LoVo (cell line): ENCODE measurements at places on chromosomes 13 and 19.

DNA sequence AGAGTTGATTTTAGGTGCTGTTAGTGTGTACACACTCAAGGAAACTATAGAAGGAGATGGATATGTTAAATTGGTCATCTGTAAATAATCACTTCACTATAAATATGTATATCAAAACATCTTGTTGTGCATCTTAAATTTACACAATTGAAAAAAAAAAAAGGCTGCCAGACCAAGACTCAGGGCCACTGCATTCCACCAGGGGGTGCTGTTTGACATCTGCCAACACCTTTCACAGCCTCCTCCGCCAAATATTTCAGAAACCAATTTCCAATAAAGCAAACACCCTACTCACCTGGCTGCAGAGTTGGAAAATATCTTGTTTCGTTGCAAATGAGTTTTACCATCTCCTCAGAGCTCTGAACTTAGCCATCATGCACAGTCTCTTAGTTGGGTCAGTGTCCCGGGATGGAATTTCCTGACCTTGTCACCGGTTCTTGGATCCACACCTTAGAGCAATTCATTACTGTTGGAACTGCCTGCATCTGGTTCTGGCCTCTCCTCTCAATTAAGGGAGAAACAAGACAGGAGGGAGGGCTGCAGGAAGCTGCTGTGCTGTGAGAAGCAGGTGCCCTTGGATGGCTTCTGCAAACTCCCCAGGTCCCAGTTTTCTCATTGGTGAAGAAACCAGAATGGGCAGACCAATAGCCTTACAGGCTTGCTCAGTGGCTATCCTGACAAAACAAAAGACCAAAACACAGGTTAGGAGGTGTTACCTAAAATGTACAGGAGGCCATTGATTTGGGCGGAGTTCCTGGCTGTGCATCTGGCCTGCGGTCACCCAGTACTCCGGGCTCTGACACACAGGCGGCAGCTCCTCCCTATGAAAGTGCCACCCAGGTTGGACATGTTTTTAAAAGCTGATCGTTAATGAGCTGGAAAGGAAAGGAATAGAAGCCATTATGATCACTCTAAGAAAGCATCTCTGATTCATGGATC lies 746.6 kb downstream of the UQCRFS1 start:
- peak; percentile 34 for DNase-seq

DNA sequence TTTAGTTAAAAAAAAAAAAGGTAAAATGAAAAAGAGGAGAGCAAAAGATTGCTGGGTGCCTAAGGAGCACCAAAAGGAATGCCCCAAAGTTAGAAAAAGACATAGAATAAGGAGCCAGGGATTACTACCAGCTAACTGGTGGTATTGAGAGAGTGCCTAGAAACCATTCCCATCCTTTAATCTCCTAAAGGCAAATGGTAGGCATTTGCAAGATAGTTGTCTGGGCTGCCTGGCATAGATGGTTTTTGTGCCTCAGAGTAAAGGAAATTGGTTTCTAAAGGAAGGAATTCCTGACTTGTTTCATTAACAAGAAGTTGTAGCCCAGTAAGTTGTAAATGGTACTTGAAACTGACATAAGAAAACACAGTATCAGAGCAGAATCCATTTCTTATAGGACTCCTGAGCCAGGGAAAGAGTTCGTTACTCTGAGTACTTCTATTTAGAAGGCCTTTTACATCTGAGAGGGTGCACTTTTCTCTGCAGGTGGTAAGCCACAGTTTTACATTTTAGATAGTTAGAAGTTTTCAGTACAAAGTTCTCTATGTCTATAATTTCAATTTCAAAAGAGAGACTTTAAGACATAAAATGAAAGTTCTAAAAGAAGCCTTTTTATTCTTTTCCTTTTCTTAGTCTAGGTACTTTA lies 92.6 kb downstream of the OLFM4 start:
- no peak for DNase-seq

GRCh38 chr13:110018009-110018408 lies 231.6 kb upstream of the IRS2 start:
- no peak for DNase-seq

GRCh38 chr19:16268676-16269319 lies 55.8 kb upstream of the KLF2 start:
- DNase-seq: no peak

- no peak for DNase-seq
Observed at GRCh38 chr13:25945596-25945995, 106.2 kb downstream of the SHISA2 start.

DNA sequence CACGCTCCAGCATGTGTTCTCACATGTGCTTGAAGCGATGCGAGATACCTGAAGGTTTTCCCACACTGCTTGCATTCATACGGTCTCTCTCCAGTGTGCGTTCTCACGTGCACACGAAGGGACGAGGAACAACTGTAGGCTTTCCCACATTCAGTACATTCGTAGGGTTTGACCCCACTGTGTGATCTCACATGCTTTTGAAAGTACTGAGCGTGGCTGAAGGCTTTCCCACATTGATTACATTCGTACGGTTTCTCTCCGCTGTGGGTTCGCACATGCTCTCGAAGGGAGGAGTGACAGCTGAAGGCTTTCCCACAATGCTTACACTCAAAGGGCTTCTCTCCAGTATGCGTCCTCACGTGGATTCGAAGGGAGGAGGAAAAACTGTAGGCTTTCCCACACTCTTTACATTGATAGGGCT lies 11.3 kb downstream of the ZNF77 start:
- DNase-seq: no peak

GRCh38 chr13:25114220-25114619 lies 18.3 kb downstream of the PABPC3 start:
- peak; percentile 53 for DNase-seq

- DNase-seq: no peak
Observed at GRCh38 chr13:80361883-80362327, 21.0 kb upstream of the SPRY2 start.

GRCh38 chr19:29596885-29597525 lies 9.1 kb upstream of the POP4 start:
- peak; percentile 21 for DNase-seq

GRCh38 chr13:107808389-107808788 lies 406.9 kb downstream of the LIG4 start:
- DNase-seq: no peak

- no peak for DNase-seq
Observed at GRCh38 chr13:108214441-108215271, 680 bp downstream of the LIG4 start.

DNA sequence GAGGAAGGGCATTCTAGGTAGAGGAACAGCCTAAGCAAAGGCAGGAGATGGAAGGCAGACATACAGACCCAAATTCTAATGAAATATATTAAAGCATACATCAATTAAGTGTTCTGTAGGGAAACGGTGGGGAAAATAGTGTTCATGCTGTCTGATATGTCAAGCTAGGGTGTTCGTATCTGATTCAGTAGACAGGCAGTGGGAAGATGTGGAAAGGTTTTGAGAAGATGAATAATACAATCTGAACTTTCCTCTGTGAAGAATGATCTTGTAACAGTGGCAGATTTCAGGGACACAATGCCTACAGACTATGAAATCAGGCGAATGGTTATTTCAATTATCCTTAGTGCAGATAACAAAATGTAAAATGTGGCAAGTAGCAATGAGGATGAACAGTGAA lies 594.2 kb downstream of the KCTD12 start:
- no peak for DNase-seq

- no peak for DNase-seq
Observed at GRCh38 chr13:82772816-82773215, 1109.5 kb downstream of the SLITRK1 start.

GRCh38 chr13:79456656-79457365 lies 24.1 kb upstream of the NDFIP2 start:
- DNase-seq: no peak

- DNase-seq: no peak
Observed at GRCh38 chr13:103639326-103639725, 573.1 kb upstream of the SLC10A2 start.

GRCh38 chr19:55087542-55087901 lies 11.9 kb downstream of the EPS8L1 start:
- no peak for DNase-seq

GRCh38 chr19:33396701-33397535 lies 23.4 kb downstream of the CEBPG start:
- no peak for DNase-seq

DNA sequence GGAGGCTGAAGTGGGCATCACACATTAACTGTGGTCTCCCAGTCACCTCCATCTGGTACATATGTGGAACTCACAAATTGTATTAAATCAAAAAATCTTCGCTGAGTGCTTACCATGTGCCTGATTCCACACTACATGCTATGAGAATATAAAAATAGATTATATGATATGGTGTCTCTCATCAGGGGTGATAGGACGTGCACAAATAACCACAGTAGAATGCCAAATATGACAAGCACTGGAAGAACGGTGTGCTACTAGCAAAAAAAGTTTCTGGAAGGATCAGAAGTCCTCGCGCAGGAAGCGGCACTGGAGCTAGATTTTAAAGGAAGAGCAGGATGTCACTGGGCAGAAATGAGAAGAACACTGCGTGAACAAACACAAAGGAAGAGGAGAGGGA lies 62.3 kb downstream of the TBC1D4 start:
- DNase-seq: no peak

GRCh38 chr19:51688671-51689571 lies 4.2 kb upstream of the SPACA6 start:
- no peak for DNase-seq

- no peak for DNase-seq
Observed at GRCh38 chr13:39952249-39953233, 297.1 kb downstream of the COG6 start.
